ENCODE measurements at places on chromosomes 2 and 18.
A peak's percentile ranks its signal among the peaks of the same experiment; 100 is the strongest.

DNA sequence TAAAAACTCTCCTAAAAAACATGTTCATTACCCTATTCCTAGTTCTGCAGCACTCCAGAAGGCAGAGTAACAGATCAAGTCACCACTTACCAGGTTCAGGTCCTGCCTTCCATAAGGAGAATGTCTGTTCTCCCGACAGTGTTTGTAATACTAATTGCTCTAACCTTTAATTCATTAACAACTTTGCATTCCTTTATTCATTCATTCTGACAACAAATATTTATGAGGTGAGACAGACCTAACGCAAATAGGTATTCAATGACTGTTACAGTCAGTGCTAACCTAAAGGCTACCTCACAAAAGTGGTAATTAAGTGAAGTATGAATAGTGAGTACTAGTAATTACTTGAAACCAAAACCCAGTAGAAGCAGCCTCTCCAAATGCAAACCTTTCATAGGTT is 224.0 kb downstream of the AFF3 start:
- peak; percentile 5 for DNase-seq

DNA sequence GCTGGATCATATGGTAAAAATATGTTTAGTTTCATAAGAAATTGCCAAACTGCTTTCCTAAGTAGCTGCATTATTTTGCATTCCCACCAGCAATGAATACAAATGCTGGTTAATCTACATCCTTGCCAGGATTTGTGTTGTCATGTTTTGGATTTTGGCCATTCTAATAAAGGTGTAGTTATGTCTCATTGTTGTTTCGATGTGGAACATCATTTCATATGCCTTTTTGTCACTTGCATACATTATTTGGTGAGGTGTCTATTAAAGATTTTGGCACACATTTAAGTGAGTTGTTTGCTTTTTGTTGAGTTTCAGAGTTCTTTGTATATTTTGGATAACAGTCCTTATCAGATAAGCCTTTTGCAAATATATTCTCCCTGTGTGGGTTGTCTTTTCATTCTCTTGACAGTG is 299.2 kb upstream of the TFPI start:
- no peak for DNase-seq

- no peak for DNase-seq
Observed at GRCh38 chr2:62485761-62486438, 20.1 kb downstream of the TMEM17 start.

GRCh38 chr18:32714571-32715148 is 58.2 kb downstream of the KLHL14 start:
- DNase-seq = peak; percentile 60
